Cardiac muscle cell (in vitro differentiated cells and primary cell): ENCODE measurements at places on chromosomes 12 and 14.

DNA sequence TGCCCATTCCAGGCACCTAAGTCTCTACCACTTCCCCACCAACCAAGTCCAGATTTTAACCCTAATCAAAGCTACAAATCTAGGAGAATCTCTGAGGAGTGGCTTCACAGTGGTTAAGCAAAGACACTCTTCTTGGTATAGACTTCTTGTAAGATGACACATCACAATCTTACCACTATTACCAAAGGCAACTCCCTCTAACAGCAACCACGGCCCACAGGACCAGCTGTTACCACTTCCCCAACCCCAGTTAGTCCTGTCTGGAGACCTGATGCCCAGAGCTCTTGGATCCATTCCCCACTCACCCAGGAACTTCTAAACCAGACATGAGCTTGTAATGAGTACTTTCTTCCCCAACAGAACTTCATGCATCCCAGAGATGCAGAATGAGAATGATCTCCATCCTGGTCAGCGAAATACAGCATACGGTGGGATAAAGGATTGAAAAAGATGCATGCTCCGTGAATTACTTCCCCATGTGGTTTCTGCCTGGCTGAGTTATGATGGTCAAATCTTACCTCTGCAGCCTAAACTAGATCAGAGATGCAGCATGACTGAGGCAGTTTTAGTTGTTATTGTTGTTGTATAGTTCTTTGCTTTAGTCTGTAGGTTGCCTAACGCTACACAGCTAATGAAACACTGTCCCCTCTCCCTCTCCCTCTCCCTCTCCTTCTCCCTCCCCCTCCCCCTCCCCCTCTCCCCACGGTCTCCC lies 87.7 kb upstream of the FOXN3 start:
- DNase-seq, result peak; percentile 50

GRCh38 chr14:90239139-90239538 lies 17.2 kb upstream of the PSMC1 start:
- peak; percentile 13 for DNase-seq

DNA sequence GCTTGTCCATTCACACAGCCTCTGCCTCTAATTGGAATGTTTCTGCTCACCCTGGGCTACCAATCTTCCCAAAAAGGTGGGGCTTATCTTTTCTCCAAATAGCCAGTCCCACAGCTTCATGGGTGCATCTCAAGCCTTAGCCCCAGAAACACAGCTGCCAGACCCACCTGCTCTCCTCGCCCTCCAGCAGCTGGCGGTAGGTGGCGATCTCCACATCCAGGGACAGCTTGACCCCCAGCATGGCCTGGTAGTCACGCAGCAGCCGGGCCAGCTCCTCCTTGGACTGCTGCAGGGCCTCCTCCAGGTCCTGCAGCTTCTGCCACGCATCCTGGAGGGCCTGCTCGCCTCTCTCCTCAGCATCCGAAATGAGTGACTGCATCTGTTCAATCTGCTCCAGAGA lies 11.1 kb downstream of the KRT77 start:
- no peak for DNase-seq

DNA sequence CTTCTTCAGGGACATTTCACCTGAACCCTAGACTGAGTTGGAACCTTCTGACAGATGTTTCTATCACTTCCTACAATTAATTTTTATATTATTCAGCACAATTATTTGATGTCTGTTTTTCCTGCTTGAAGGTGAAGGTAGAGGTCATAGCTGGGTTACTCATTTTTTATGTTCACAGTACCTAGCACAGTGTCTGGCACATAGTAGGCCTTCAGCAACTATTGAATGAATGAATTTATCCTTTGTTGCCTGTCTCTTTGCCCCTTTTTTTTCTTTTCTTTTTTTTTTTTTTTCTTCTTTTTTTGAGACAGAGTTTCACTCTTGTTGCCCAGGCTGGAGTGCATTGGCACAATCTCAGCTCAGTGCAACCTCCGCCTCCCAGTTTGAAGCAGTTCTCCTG lies 29.5 kb upstream of the FAM177A1 start:
- no peak for DNase-seq
